ENCODE measurements at places on chromosomes 13 and 19.

GRCh38 chr19:45884682-45885555 lies 1.0 kb downstream of the IRF2BP1 start:
- no peak for DNase-seq

GRCh38 chr19:4474514-4475022 lies 2.5 kb downstream of the HDGFL2 start:
- DNase-seq, result peak; percentile 49

DNA sequence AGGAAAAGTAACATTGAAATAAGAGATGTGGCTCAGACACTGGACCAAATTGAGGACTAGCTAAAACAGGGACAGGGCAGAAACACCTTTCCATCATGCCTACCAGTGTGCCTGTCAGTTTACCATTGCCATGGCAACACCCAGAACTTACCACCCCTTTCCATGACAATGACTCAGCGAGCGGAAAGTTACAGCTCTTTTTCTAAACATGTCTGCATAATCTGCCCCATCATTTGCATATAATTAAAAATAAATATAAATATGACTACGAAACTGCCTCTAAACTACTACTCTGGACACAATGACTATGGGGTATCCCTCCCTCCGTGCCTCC lies 96.0 kb downstream of the UBL3 start:
- DNase-seq, result no peak

GRCh38 chr13:114103801-114104654 lies 28.4 kb downstream of the RASA3 start:
- no peak for DNase-seq

DNA sequence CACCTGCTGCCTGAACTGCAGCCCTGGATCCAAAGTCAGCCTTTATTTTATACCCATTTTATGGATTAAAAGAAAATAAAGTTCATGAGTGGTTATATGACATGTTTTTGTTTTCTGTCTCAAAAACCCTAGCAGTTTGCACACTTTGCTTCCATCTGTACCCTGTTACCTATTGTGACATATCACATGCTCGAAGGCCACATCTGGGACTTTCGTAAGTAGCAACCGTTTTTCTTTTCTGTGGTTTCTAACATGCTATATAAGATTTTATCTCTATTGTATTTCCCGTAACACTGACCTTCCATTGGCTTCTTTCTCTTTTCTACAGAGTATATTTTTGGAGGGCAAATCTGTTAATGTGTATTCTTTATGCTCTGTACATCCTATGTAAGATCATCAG lies 1007.2 kb downstream of the PCDH9 start:
- DNase-seq, result no peak

DNA sequence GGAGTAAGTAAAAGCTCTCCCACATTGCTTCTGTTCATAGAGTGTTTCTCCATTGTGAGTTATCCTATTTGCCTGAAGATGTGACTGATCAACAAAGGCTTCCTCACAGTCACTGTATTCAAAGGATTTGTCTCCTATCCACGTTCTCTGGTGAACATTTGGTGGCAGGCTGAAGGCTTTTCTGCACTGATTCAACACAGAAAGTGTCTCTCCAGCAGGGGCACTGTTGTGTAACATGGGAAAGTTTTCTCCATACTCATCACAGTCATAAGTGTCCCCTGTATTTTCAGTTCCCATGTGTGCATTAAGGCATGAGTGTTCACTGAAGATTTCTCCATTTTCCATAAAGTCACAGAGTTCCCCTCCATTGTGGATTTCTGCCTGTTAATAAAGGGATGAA lies 17.6 kb downstream of the ZNF121 start:
- no peak for DNase-seq

- DNase-seq, result no peak
Observed at GRCh38 chr19:4542896-4543841, 3.3 kb upstream of the LRG1 start.

GRCh38 chr13:113647351-113648215 lies 10.4 kb downstream of the ATP4B start:
- peak; percentile 82 for DNase-seq

DNA sequence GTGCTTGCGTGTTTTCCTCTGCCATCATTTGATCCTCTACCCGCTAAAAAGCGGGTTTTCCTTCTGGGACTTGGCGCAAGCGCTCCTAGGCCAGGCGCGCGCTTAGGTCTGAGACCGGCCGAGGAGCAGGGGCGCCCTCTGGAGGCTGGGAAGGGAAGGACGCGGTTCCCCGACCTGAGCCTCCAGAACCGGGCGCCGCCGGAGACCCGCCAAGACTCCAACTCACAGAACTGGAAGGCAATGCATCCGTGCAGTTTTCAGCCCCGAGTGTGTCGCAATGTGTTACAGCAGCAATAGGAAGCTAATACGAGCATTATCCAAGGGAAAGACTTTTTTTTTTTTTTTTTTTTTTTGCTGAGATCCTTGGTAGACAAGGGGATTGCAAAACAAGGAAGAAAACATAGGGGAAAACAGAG lies 190.9 kb downstream of the COL4A1 start:
- peak; percentile 65 for DNase-seq

- no peak for DNase-seq
Observed at GRCh38 chr19:13917888-13918406, 11.9 kb downstream of the CC2D1A start.

GRCh38 chr13:98525456-98526181 lies 51.3 kb downstream of the STK24 start:
- no peak for DNase-seq

DNA sequence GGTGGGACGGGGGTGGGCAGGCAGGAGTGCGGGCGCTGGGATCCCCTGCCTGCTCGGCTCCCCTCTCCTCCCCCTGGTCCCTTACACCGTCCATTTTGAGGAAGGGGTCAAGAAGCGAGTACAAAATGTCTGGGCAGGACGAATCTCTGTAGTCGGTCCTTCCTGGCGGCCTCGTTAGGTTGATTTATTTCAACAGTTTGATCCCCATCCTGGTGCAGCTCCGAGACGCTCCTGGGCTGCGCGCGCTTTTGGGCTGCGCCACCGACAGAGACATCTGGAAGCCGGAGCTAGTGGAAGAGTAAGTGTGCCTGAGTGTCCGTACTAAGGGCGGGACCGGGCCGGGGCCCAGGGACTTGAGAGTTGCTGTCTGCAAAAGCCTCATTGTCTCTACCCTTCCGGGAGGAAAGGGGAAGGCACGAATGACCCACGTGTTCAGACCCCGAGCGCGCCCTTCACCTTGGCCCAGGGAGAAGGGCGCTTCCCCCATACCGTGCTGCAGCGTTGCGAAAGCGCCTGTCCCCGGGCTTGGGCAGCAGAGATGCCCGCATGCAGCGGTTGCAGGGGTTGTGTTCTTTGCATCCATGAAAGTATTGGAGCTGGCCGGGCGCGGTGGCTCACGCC lies 1.8 kb downstream of the ZNF114 start:
- no peak for DNase-seq

GRCh38 chr19:33510462-33511194 lies 11.0 kb downstream of the PEPD start:
- no peak for DNase-seq

DNA sequence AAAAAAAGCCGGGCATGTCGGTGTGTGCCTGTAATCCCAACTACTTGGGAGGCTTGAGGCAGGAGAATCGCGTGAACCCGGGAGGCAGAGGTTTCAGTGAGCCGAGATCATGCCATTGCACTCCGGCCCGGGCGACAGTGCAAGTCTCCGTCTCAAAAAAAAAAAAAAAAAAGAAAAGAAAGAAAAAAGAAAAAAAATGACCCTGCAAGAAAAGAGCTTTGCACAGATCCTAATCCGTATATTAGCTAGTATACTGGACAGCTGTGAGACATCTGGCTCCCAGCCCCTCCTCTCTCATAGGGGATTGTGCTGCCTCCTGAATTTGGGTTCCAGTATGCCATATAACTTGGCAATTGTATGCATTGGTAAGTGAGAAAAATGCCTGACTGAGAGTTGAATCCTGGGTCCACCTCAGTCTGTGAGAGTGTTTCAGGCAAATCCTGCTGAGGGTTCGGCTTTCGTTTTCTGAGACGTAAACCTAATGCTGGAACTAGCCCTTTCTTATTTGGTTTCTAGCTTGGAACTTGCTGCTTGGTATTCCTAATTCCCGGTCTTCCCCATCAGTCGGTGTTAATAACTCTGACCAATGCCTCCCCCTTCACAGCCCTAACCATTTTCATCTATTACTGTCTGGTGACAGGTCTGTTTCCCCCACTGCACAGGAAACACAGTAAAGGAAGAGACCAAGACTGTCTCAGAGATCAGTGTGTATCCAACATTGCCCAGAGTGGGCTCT lies 1.3 kb upstream of the AKT2 start:
- no peak for DNase-seq

GRCh38 chr13:90405301-90405700 lies 942.2 kb upstream of the MIR17HG start:
- DNase-seq, result no peak

GRCh38 chr19:13834244-13835069 lies 39.2 kb downstream of the ZSWIM4 start:
- DNase-seq, result no peak

- no peak for DNase-seq
Observed at GRCh38 chr19:28221736-28222135, 991.2 kb downstream of the UQCRFS1 start.

DNA sequence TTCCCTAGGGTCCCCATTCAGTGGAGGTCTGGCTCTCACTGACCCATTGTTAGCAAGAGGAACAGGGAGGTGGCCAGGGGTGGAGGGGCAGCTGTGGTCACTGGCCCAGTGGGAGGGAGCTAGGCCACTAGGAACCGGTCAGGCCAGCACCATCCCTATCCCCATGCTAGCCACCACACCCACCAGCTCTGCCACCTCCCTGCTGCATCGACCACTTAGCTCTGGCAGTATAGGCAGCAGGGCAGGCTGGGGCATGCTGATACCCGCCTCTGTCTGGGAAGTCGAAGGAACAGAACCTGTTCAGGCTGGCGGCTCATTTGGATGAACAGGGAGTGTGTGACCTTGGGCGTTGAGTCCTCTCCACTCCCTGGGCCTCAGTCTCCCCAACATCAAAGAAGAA lies 4.7 kb downstream of the PPP1R13L start:
- DNase-seq, result no peak

DNA sequence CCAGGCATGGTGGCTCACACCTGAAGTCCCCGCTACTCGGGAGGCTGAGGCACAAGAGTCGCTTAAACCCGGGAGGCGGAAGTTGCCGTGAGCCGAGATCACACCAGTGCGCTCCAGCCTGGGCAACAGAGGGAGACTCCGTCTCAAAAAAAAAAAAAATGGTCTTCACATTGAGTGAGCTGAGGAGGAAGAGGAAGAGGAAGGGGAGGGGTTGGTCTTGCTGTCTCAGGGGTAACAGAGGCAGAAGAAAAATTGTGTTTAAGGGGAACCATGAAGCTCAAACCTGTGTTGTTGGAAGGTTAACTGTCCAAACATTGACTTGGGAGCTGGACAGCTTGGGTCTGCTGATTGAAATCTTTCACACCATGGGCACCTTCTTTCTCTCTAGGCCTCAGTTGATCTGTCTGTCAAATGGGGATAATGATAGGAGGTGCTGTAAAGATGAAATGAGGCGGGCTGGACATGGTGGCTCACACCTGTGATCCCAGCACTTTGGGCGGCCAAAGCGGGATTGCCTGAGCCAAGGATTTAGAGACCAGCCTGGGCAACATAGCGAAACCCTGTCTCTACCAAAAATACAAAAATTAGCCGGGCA lies 9.8 kb upstream of the SLC44A2 start:
- DNase-seq, result no peak

DNA sequence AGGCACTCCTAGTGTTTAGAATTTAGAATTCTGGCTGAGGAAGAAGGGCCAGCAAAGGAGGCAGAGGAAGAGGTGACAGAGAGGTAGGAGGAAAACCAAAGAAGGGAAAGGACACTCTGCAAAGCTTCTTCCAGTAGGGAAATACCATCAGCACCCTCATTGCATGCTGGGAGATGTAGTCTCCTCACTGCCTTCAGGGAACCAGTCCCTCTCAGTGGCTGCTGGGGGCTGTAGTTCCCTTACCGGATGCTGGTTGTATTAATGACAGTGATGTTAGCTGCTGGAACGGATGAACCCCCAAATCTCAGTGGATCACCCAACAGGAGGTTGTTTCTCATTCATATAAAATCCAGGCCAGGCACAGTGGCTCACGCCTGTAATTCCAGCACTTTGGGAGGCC lies 10.1 kb downstream of the GRIN2D start:
- DNase-seq, result peak; percentile 73

GRCh38 chr13:77494226-77494625 lies 41.3 kb upstream of the SCEL start:
- DNase-seq, result no peak

- DNase-seq, result no peak
Observed at GRCh38 chr13:65633806-65634205, 1596.3 kb downstream of the PCDH9 start.

DNA sequence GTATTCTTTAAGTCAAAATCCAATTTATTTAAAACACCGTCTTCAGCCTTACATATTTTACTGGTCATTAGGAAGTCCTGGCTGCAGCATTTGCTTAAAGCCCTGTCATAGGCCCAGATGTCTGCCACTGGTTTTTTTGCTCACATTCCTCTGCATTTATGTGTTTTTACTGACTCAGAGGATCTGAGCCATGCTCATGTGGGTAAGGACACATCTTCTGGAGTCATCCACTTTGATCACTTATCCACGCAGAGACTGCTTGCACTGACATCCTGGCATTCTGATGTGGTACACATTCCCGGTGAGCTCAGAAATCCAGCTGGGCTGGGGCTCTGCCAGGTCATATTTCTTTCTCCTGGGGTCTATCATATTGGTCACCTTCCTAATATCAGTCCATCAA lies 531.7 kb upstream of the ARGLU1 start:
- DNase-seq, result no peak

DNA sequence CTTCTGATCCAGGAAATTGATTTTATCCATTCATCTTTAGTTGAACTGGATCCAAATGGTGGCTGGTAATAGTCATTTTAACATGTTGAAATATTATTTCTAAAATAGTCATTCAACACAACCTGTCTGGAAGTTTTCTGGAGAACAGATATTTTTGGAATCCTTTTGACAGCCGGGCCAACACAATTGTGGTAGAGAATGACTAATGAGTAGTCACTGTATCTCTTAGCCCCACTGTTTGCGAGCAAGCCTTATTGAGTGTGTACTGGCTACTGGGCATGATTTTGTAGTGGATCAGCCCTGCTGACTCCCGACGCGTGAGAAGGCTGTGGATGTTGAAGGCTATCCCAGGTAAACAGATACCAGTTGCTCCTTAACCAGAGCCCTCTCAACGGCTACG lies 383.4 kb downstream of the ZNF536 start:
- DNase-seq, result no peak

GRCh38 chr19:40420766-40421765 lies 4.7 kb downstream of the SERTAD1 start:
- peak; percentile 96 for DNase-seq
